ENCODE measurements at places on chromosomes 5 and 9.

- DNase-seq = no peak
Measured at GRCh38 chr9:72577212-72577753, 55.9 kb downstream of the TMC1 start.

GRCh38 chr5:150670275-150670947 lies 9.4 kb downstream of the MYOZ3 start:
- DNase-seq = no peak

DNA sequence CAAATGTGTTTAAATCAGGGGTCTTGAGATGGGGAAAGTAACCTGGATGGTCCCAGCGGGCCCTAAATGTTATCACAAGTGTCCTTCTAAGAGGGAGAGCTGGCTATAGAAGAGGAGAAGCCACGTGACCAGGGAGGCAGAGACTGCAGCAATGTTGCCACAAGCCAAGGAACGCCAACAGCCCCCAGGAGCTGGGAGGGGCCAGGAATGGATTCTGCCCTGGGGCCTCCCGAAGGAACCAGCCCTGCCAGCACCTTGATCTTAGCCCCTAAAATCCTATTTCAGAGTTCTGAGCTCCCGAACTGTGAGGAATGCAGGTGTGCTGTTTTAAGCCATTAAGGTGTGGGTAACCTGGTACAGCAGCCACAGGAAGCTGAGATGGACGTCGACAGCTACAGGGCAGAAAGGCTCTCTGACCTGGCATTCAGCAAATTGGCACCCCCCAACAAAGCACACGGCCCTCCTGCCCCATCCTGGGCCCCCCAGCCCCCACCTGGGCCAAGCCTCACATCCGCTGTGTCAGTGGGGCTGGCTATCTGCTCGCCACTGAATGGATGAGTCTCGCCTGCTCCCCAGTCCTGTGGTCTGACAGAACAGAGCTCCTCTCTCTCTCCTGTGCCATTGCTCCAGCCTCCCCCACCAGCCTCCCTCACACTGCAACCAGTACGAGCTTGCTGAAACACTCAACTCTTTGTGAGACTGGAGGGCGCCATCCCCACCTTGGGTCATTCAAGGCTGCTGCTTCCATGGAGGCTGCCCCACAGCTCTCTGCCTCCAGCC lies 78.8 kb downstream of the ADAMTS2 start:
- DNase-seq = no peak

DNA sequence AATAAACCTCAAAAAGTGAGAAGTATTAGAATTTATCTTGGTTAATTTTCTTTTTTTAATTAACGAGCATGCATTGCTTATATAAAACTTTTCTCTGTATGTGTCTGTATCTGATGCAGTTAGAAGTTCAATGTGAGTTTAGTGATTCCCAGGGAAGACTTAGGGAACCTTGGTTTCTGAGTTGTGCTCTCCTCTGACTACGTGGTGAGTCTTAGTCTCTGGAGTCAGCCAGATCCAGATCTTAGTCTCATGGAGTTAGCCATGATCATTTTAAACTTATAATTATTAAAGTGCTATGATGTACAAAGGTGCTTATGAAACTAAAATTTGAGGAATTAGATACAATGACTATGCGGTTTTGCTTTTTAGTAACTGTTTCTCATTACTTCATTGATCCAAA lies 285.3 kb upstream of the DMRT1 start:
- DNase-seq = no peak

- DNase-seq = no peak
Measured at GRCh38 chr5:83715236-83716065, 5.2 kb downstream of the HAPLN1 start.

DNA sequence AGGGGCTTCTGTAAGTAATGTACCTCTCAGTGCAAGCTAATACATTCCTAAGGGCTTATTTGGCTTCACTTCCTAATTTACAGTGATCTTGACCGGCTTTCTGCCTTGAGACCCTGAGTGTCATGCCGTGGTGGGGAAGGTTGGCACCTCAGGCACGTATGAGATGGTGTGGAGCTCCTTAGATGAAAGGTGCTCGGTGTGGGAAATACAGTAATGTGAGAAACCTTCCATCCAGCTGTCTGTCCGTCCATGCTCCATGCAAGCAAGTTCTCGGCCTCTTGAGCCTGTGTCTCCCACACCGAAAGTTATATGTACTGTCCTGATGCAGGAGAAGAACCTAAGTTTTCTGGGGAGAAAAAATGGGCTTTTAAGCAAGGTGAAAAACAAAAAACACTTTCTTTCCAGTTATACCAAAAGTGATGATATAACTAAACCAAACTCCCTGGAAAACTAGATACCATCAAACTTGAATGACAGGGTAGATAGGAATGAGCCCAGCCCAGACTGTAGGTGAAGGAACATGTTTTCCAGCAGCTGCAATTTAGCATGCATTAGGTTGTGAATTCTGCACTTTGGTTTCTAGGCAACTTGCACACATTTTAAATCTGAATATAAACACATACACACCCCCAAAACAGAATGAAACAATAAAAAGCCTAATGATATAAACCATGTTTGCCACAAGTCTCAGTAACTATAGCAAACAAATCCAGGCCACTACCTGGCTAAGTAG lies 279.6 kb downstream of the FANCC start:
- no peak for DNase-seq

- DNase-seq = no peak
Measured at GRCh38 chr9:37788332-37788731, 3.5 kb upstream of the EXOSC3 start.

GRCh38 chr9:101449071-101449721 lies 13.6 kb upstream of the ALDOB start:
- DNase-seq = peak; percentile 12

GRCh38 chr9:72911816-72912215 lies 41.0 kb downstream of the ALDH1A1 start:
- no peak for DNase-seq

- DNase-seq = no peak
Measured at GRCh38 chr5:55226934-55227663, at the start of gene MCIDAS. TSS of gene MCIDAS (minus strand) at chr5:55227315. CDS start at chr5:55227138, 177 bp downstream.

GRCh38 chr9:21413624-21414023 lies 4.7 kb downstream of the IFNA8 start:
- no peak for DNase-seq

- DNase-seq = peak; percentile 19
Measured at GRCh38 chr5:126003309-126003708, 419.9 kb upstream of the GRAMD2B start.

DNA sequence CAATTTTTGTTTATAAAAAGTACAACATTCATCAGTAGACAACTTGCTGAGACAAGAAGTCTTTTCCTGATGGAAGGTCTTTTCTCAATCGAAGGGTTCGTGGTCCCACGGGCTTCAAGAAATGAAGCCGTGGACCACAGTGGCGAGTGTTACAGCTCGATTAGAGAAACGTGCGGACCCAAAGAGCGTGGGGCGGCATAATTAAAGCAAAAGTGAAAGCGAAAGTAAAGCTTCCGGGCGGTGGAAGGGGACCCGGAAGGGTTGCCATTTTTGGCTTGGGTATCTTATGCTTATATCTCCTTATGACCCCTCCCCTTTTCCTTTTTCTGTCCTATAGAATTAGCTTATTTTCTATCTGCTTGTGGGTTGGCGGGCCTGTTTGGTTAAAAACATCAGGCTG lies 2309.4 kb upstream of the ACO1 start:
- no peak for DNase-seq

GRCh38 chr9:73149371-73150067 lies 2.1 kb upstream of the ANXA1 start:
- DNase-seq = no peak

GRCh38 chr5:67283988-67284487 lies 87.4 kb upstream of the CD180 start:
- no peak for DNase-seq

- no peak for DNase-seq
Measured at GRCh38 chr5:14986413-14986812, 114.8 kb upstream of the ANKH start.

DNA sequence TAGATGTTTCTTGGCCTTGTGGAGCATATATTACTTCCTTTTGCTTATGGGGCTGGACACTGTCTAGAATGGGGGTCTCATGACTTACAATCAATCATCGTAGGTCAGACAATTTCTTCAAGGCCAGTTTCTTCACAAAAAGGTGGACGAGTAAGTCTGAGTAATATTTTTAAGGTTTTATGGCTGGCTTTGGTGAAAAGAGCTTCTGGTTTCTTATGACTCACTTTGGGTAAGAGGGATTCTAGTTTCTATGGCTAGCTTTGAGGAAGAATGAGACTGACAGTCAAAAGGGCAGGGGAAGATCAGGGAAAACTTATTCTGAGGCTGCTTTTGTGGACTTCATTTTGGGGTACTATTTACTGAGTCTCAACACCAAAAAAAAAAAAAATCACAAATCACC lies 2067.2 kb upstream of the C9orf72 start:
- no peak for DNase-seq

GRCh38 chr9:68710111-68710471 lies 5.1 kb downstream of the PIP5K1B start:
- no peak for DNase-seq

- DNase-seq = no peak
Measured at GRCh38 chr9:126261584-126262356, 64.9 kb upstream of the MVB12B start.

GRCh38 chr9:105993921-105994715 lies 299.8 kb downstream of the TMEM38B start:
- DNase-seq = no peak

DNA sequence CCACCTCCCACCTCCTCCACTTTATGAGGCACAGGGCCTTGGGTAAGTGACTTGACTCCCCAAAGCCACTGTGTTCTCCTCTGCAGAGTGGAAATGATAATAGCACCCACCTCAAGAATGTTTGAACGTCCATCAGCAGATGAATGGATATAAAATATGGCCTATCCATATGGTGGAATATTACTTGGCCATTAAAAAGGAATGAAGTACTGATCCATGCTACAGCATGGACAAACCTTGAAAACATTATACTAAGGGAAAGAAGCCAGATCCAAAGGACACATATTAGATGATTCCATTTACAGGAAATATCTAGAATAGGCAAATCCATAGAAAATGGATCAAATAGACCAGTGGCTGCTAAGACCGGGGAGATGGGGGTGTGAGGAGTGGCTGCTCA lies 50.2 kb downstream of the CFAP77 start:
- no peak for DNase-seq

- no peak for DNase-seq
Measured at GRCh38 chr5:167296661-167297060, 994.8 kb upstream of the WWC1 start.

GRCh38 chr5:146690880-146691355 lies 174.9 kb upstream of the GPR151 start:
- DNase-seq = no peak

DNA sequence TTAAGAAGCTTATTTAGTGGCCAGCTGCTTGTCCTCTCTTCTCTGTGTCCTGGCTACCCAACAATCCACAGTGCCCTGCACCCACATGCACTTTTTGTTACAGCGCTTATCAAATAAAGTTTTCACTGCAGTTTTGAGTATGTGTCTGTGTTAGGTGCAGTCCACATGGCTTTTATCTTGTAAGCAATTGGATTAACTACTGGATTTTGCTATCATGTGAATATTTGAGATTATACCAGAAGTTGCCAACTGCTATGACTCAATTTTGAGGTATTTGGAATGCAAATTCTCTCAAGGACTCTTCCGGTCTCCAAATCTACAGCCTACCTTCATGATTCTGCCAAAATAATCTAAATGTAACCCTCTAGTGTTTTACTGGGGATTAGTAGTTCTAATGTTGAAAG lies 690.2 kb downstream of the NR2F1-AS1 start:
- DNase-seq = no peak

DNA sequence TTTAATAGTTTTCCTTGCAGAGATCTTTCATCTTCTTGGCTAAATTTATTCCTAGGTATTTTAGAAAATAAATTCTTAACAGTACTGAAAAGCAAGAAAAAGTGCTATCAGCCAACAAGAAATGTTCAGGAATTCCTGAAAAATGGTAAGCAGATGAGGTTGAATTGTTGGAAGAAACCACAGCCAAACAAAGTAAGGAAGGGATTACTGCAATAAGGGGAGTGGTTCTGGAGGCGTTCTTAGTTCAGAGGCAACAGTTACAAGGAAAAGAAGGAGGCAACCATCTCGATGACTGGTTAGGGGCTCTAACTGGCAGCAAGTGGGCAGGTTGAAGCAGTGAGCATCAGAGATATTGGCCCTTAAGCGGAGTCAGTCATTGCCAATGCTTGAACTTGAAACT lies 12.8 kb upstream of the OR13J1 start:
- no peak for DNase-seq

GRCh38 chr5:178488696-178489095 lies 101.5 kb downstream of the COL23A1 start:
- no peak for DNase-seq

GRCh38 chr9:96202971-96203780 lies 98.8 kb downstream of the HSD17B3 start:
- DNase-seq = no peak

DNA sequence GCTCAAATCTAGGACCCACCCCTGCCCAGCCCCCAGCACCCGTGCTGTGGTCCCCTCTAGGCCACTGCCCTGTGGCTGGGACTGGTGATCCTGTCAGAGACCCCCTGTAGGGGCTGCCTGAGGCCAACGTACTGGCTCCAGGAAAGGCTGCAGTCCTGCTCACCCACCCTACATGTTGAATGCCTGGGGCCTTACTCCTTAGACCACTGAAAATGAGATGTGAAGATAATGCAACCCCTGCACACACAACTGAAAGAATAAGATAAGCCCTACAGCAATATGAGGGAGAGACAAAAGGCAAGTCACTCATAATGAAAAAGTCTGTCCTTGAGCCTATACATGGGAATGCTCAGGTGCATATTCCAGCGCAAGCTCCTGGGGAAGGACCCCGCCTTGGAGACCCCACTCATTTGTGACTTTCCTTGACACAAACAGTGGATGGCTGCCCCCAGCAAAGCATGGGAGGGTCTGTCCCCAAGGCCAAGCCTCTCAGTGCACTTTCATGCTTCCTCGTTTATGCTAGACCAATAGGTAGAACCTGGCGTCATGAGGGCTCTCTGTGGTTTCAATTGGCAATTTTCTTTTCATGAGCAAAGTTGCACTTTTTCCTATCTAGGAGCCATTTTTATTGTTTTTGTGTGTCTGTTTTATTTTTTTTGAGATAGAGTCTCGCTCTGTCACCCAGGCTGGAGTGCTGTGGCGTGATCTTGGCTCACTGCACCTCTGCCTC lies 12.5 kb upstream of the WNK2 start:
- DNase-seq = no peak

- DNase-seq = no peak
Measured at GRCh38 chr5:213803-214395, 4.1 kb downstream of the CCDC127 start.

- DNase-seq = no peak
Measured at GRCh38 chr5:155025895-155026294, 12.3 kb downstream of the KIF4B start.

DNA sequence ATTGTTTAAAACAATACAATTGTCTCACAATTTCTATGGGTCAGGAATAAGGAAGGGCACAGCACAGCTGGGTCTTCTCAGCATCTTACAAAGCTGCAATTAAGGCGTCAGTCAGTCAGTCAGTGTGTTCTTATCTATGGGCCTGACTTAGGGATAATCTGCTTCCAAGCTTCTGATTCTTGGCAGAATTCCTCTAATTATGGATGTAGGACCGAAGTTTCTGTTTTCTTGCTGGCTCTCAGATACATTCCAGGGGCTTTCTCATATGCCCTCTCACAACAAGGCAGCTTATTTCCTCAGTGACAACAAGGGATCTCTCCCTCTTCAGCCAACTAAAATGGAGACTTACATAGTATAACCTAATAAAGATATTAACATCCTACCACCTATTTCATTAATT lies 1925.3 kb upstream of the ACO1 start:
- no peak for DNase-seq

GRCh38 chr5:103410172-103410571 lies 151.6 kb downstream of the MACIR start:
- no peak for DNase-seq

All from thoracic aorta (tissue), 2 donors.